ENCODE measurements at places on chromosomes 1 and 21.

DNA sequence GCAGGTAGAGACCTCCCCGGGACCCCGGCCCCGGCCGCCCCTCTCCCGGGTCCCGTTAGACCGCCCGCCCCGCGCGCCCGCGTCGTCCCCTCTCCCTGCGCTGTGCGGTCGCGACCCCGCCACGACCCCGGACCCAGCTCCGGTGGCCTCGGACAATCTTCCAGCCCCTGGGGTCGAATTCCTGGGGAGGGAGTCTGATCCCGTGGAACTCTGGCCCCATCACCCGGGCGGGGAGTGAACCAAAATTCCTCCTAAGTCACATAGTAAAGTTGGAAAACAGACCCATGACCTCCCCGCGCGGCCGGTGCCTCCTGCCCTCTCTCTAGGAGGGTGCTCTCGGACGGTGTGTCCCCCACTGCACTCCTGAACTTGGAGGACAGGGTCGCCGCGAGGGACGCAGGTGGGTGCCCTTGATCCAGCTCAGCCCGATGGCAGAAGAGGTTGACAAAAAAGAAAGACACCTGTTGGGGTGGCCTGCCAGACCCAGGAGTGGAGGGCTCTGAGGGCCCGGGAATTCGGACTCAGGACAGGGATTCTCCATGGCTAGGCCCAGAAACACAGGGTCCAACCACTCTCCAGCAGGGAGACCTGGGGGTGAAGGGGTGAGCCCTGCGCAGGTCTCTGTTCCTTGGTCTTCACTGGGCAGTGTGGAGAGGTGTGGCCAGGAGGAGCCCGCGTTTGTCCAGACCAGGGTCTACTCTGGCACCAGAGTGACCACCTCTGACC lies 451 bp downstream of the ADAMTSL4 start:
- no peak for DNase-seq

DNA sequence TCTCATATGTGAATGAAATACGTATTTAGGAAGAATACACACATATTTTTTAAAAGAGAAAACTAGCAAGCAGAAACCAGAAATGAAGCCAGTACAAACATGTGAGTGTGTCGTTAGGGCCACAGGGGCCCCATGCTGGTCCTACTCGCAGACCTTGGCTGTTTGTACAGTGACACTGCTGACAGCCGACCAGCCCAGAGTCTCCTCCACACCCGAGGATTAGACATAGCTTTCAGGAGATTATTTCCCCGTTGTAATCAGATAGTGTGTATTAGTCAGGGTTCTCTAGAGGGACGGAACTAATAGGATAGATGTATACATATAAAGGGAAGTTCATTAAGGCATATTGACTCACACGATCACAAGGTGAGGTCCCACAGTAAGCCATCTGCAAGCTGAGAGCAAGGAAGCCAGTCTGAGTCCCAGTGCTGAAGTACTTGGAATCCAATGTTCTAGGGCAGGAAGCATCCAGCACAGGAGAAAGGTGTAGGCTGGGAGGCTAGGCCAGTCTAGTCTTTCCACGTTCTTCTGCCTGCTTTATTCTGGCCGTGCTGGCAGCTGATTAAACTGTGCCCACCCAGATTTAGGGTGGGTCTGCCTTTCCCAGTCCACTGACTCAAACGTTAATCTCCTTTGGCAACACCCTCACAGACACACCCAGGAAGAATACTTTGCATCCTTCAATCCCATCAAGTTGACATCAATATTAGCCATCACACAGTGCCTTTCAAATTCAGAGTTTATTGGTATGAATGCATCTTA lies 51.2 kb downstream of the DIP2A start:
- no peak for DNase-seq

DNA sequence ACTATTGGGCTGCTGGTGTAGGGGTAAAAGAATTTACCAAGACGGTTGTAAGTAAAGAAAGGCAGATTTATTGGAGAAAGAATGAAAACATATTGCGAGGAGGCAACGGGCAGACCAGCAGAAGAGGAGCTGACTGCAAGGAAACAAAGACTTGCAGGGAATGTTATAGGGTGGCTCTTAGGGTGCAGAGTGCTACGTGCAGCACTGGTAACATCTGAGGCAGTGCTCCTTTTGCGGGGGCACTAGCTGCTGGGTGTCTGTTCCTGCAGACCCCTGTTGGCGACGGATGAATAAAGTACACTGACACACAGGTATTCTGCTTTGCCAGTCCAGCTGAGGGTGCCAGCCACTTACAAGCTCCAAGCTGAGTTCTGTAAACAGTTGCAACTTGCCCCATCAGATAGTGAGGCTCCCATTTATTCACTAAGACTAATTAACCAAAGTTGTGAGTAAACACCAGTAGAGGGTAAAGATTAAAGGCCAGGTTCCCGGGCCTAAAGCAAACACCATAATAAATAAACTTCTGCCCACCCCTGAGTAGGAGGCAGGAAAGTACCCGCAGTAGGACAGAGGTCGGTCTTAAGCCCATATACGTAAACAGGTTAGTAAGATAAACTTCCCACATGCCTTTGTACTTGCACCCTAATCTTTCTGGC lies 140.2 kb upstream of the KCNK1 start:
- DNase-seq: no peak

- no peak for DNase-seq
These were observed 7.9 kb downstream of the ALX3 start for GRCh38 chr1:110062612-110063011.

DNA sequence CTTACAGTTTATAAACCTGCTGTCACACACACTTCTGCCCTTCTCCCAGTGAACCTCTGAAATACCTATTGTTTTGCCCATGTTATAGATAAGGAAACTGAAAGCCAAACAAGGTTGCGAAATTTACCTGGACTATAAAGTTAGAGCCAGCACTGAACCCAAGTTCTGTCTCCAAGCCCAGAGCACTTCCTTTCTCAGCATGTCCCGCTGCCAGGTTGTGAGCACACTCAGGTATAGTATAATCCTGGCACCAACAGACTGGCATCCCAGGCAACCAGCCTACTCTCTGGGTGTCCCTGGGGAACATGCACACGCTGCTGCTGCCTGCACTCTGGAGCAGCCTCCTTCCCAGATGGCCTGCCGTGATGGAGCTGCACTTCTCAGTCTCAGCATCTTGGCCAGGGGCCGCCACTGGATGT lies 45.1 kb downstream of the PGBD5 start:
- DNase-seq: no peak

DNA sequence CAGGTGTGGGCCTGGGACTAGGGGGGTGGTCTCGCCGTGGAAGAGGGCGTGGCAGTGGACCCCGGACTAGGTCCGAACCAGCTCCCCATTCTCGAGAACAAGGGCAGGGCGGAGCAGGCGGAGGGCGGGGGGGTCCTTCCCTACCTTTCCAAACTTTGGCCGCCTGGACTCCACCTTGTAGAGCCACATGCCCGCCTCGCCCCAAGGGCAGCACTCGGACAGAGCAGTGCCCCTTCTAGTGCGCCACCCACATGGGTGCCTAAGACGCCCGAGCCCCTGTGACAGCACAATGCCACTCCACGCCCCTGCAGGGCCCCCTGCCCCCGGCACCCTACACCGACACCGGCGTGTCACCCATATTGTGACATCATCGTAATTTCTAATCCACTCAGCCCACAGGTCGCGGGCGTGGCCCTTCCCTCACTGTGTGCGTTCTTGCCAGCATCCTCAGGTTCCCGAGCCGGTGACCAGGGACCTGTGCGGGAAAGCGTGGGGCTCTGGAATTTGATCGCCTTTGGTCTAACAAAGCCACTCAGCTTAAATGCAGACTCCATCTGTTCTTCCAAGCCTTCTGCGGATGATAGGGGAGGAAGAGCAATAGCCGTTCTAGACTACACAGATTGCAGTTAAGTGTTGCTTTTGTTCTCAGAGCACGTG lies 553 bp upstream of the STMN1 start:
- no peak for DNase-seq

- peak; percentile 74 for DNase-seq
These were observed 9.6 kb upstream of the ADORA1 start for GRCh38 chr1:203117611-203118575.

DNA sequence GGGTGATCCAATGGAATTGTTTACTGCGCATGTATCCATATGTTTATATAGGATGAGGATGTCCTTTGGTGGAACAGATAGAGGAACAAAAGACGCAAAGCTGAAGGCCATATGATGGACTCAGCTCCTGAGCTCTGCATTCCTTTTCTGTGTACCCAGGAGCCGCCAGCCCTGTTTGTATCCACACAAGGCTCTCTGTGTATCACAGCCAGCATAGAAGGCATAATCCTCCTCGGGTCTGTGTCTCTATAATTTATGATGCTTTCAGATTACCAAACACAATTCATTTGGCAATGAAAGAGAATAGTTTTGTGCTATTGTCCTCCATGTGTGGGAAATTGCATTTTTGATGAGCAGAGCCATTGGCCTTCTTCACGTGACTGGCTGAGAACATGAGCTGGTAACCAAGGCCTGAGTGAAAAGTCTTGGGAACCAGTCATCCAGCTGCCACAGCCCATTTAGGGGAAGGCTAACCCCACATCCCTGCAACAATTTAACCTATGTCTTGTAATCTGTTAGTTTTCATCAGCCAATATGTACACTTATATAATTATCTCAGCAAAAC lies 119.2 kb downstream of the PBX1 start:
- DNase-seq: no peak

GRCh38 chr1:51032936-51033335 lies 62.9 kb downstream of the CDKN2C start:
- no peak for DNase-seq

DNA sequence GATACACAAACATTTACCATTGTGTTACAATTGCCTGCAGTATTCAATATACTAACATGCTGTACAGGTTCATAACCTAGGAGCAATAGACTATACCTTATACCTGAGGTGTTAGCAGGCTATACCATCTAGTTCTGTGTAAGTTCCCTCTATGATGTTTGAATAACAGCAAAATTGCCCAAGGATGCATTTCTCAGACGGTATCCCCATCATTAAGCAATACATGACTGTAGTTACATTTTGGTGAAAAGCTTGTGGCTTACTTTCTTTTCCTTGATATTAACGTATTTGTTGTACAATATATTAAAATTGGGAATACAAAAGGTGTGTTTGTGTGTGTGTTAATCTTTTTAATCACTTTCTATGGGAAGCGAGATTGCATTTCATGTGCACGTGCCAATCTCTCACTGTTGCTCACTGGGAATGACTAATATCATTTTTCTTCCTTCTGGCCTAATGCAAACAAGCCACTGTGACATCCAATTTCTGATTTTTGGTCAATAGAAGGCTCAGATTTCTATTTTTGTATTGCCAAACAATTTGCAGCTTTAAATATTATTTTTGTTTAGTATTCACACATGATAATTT lies 36.7 kb upstream of the WLS start:
- no peak for DNase-seq

DNA sequence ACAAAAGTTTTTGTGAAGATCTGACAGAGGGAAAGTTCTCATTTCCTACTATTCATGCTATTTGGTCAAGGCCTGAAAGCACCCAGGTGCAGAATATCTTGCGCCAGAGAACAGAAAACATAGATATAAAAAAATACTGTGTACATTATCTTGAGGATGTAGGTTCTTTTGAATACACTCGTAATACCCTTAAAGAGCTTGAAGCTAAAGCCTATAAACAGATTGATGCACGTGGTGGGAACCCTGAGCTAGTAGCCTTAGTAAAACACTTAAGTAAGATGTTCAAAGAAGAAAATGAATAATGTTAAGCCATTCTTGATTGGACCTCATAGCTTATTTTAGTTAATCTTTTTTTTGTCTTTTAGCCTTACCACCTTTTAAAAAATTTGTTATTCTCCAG lies 14.1 kb downstream of the GGPS1 start:
- DNase-seq: no peak

GRCh38 chr1:167121375-167122120 lies 27.7 kb downstream of the STYXL2 start:
- peak; percentile 66 for DNase-seq

DNA sequence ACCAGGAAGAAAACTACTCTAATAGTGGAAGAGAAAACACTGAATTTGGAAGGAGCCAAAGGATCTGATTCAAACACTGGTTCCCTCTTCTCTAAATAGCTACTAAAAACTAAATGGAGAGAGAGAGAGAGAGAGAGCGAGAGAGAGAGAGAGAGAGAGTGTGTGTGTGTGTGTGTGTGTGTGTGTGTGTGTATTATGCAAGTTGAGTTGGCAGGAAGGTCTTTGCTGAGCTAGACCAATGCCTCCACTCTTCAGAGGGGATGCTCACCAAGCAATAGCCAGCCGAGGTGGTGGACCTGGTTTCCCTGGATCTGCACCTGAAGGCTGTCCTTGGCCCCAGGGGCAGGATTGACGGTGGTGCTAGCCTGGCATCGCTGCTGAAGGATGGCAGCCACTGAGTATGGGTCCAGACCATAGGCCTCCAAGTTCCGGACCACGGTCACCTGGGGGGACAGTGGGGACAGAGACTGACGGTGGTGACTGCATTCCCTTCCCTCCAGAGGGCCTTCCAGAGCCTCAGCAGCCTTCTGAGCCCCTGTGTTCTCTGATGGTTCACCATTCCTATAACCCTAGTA lies 18.8 kb downstream of the EIF2D start:
- no peak for DNase-seq

DNA sequence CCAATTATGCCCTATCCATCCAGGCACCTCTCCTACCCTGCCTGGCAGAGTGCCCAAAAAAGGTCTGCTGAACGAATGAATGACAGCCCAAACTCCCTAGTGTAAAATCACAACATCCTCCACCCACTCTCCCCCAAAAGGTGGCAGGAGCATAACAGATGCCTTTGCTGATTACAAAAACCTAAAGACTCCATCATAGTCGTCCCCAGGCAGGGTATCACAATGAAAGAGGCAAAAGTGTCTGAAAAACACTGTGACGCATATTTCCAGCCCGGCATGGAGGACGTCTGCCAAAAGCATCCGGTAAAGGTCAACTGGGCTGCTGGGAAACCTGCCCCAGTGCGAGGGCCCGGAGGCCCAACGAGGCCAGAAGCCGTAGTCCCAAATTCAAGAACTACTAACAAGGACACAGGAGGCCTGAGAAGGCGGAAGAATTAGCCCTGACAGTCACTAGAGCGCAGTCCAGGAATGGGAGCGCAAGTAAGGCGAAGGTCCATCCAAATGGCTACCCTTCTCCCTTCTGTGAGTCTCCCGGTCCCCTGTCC lies 576 bp downstream of the SMIM12 start:
- peak; percentile 71 for DNase-seq

DNA sequence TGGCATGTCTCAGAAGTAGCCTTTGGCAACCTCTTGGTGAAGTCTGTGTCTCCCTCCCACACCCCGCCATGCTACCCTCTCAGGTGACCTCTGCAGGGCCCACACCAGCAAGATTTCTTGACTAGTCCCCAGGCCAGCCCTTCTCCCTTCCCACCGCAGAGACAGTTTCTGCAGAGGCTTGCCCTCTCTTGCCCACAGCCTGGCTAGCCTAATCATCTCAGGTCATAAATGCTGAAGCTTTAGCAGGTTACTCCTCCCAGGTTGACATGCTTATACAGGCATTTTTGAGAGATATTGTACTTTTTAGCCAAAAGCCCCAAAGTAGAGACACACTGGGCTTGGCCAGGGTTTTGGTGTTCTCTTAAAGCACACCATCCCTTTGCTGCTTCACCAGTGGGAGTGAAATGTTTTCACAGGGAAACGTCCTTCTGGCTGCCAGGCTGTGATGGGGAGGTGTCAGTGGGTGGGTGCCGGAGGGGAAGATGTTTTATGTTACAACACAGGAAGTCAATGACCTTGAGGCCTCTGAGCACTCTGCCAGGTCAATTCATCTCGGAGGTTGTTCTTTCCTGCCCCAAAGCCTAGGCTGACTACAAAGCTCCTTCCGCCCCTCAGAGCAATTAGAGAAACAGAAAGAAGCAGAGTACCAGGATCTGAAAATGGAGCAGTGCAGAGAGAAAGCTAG lies 58.5 kb downstream of the STYXL2 start:
- no peak for DNase-seq

- peak; percentile 93 for DNase-seq
These were observed 12.3 kb downstream of the CLCNKB start for GRCh38 chr1:16055613-16056520.

GRCh38 chr1:72336776-72337175 lies 54.4 kb upstream of the NEGR1 start:
- no peak for DNase-seq

All from activated CD8-positive, alpha-beta memory T cell treated with anti-CD3 and anti-CD28 coated beads, Interleukin-2, amount 50 U/mL, for 48 hours (primary cell).